Inflammatory macrophage (primary cell): ENCODE measurements at places on chromosomes 4 and X.
A peak's percentile ranks its signal among the peaks of the same experiment; 100 is the strongest.

- DNase-seq = no peak
Measured at GRCh38 chrX:33589316-33589715, 378.0 kb upstream of the DMD start.

DNA sequence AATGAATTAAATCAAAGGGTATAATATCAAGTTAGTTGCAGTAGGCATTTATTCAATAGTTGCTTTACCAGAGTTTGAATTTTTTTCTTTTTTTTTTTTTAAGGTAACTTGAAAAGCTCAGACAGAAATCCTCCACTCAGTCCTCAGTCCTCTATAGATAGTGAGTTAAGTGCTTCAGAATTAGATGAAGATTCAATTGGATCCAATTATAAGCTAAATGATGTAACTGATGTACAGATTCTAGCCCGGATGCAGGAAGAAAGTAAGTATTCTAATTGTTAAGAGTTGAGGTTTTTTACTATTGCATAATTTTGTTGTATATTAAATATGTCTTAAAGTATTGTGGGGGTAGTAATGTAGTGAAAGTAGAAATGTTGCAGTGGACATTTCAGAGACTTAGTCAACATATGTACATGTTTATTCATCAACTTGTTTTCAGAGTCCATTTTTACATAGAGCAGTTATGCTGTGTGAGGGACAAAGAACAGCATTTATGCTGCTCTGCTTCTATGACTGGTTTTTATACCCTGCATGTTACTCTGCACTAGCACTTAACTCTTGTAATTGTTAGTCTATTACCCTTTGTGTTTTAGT is 38.4 kb downstream of the SLAIN2 start:
- no peak for DNase-seq

GRCh38 chr4:18020671-18021469 is 685 bp downstream of the LCORL start:
- peak; percentile 80 for DNase-seq

GRCh38 chr4:108926061-108926460 is 163.2 kb upstream of the ETNPPL start:
- DNase-seq = peak; percentile 60

GRCh38 chrX:130299279-130300009 is 30.7 kb upstream of the ZNF280C start:
- no peak for DNase-seq

DNA sequence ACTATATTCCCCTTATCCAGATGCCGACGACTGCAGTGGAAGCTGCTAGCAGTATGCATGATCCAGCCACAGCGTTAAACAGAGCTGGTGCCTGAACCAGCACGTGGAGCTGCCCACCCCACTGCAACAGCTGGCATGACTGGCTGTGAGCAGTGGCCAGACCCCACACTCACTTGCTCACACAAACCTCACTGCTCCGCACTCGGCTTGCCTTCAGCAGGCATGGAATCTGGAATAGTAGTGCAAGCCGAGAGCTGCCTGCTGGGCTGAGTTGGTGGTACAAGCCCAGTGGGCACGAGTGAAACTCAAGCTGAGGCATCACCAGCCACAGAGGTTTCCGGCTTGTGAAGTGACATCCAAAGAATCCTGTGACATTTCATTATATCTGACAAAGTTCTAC is 1197.6 kb downstream of the FAM133A start:
- DNase-seq = no peak

- no peak for DNase-seq
Measured at GRCh38 chrX:149607699-149608098, 12.6 kb upstream of the HSFX2 start.

- no peak for DNase-seq
Measured at GRCh38 chr4:36224972-36225903, 19.1 kb downstream of the ARAP2 start.

GRCh38 chr4:41334182-41334581 is 77.5 kb downstream of the UCHL1 start:
- no peak for DNase-seq

- DNase-seq = no peak
Measured at GRCh38 chrX:70352496-70352895, 62.6 kb downstream of the KIF4A start.
